ENCODE measurements at places on chromosomes 3 and 15.

DNA sequence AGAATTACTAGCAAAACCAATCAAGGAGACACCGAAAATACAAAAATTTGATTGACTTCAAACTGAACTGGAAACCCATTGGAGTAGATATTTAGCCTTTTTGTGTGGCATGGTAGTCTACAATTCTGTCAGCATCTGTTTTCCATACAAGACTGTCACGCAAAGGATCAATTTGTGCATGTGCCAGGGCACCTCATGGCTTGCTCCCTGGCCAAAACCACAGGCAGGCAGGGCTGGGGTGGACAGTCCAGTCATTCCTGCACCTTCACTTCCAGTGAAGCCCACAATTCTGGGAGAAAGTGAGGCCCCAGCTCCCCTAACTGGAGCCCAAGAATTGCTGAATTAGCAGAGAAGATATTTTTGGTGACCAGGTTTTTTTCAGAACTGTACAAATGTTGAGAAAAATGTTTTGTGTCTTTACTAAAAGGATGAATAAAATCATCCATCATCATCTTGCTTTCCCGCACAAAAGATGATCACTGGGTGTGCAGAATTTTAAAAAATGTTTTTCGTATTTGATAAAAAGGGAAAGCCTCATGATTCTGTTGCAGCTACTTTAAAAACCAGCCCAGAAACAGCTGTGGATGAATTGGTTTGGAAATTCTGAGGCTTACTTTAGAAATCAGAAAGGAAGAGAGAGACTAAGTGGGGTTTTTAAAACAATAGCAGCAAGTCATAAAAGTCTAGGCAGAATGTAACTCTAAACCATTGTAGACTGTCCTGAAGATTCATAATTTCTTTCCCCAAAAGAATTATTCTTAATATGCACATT, 86.4 kb downstream of the PCCB start:
- no peak for DNase-seq

- DNase-seq, result no peak
These were observed 635.8 kb downstream of the SQOR start for GRCh38 chr15:46270481-46271147.

GRCh38 chr15:76994971-76995945, at the start of gene PSTPIP1:
Gene PSTPIP1 (plus strand): TSS chr15:76995126. CDS start chr15:76995574, 448 bp downstream.
- DNase-seq, result peak; percentile 28

- no peak for DNase-seq
These were observed 15.0 kb downstream of the CEP152 start for GRCh38 chr15:48795901-48796300.

DNA sequence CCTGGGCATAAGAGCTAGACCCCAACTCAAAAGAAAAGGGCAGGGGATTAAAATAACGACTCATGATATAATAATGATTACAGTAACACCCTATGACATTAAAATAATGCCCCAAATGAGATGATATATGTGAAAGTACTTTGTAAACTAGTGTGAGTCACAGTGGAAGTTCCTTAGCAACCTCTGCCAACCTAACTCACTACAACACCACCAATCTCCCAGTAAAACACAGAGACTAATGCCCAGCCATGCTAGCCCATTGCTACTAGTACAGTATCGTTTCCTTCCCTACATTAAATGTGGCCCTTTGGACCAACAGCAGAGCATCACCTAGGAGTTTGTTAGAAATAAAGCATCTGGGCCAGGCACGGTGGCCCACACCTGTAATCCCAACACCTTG, 11.2 kb upstream of the ADAMTS7 start:
- no peak for DNase-seq

- no peak for DNase-seq
These were observed 67.2 kb downstream of the LRRK1 start for GRCh38 chr15:100986158-100986896.

- DNase-seq, result no peak
These were observed 53.4 kb downstream of the TPRA1 start for GRCh38 chr3:127536830-127537812.

DNA sequence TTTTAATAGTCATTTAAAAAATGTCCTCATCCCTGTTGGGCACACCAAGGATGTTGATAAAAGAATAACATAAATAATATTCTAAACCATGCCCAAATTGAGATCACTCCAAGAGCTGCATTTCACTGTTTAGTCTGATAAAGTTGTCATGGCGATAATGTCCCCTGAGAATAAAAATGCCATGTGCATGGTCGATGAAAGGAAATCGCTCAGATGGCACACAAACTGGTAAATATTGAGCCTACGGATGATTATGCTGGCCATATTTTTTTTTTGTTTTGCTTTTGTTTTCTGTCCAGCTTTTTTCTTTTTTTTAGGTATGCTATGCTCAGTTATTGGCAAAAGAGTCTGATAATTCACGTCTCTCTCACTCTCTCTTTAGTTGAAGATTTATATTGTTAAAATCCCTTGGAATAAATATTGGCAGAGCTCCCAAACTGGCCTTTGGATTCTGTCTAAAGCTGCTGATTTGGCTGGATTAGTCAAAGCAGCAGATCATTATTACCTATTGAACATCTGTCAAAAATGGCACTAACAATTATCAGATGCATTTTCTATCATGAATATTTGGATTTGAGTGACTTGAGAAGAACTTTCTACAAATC, 643.8 kb downstream of the SQOR start:
- DNase-seq, result no peak

DNA sequence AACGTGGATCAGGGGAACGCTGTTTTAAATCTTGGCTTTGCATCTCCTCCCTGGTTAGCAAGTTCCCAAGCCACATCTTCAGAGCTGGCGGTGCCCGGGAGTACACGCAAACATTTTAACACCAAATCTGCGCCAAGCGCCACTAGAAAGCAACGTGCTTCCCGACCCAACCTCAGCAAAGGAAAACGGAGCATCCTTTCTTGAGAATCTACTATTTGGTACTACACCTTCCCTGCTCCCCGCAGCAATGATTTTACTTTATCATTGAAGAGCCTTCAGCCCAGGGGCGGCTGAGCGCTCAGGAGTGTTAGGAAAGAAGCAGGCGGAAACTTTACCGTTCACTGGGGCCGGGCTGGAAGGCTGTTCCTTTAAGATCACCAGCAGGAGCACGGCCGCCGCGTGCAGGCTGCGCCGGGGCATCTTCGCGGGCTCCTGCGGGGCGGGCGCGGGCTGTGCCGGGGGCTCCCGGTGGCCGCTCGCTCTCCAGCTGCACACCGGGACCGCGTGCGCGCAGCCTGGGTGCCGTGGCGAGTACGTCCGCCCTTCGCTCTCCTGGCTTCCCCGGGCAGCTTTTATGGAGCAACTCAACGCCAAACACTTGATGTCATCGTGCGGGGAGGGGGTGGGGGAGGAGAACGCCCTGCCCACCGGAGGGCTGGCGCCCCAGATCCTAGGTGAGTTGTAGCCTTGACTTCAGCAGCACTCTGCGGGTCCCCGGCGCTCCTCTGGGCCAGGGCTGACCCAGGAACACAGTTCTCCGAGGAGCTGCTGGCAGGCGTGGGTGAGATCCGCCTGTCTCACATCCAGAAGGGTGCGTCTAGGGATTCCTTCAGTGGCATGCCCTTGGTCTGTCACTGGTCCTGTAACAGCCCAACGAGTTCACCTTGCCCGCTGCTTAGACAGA, at the start of gene CA12:
TSS of gene CA12 (minus strand) at position 546 of the 904 bp plus-strand sequence. CDS start at position 420, 126 bp downstream.
- no peak for DNase-seq

DNA sequence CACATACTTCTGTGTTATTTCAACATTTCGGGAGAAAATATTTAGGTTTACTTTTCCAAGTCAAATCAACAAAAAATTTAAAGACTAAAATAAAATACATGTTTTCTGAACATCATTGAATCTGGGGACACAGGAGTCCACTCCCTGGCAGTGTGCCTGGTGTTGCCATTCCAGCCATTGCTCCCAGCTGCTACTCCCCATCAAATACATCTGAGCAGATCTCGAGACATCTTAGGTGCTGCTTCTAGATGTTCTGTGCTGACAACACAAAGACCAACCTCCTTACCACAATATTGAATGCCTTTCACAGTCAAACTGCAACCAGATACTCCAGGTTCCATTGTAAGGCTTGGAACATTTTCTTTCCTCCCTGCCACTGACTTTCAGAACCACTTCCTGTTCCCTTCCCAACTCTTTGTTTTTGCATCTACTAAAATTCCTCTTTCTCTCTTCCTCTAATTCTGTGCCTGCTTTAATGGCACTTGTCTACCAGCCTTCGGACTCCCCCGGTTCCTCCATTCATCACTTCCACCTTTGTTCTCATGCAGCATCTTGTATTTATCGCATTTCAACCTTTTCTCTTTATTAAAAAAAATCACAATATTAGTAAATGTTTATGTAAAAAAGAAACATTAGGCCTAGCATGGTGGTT, 81.1 kb upstream of the SLC4A7 start:
- DNase-seq, result no peak

- DNase-seq, result no peak
These were observed at the start of gene ALDH1A3 for GRCh38 chr15:100879464-100880138. Gene ALDH1A3 (plus strand): TSS chr15:100879831. CDS start chr15:100879908, 77 bp downstream.

DNA sequence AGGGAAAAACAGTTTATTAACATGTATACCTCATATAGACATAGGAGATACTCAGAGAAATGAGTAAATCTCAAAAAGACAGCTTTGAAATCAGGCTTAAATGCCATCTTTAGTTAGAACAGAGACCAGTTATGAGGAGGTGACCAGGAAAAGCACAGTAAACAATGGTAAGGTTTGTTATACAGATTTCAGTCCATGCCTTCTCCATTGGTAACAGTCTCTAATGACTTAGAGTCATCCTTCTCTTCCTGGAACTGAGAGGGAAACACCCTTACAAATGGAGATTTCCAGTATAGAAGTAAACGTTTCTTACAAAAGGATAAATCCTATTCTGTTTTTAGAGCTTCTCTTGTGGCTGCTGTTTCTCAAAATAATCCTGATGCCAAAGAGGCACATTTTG, 476.3 kb upstream of the NAALADL2 start:
- DNase-seq, result no peak

GRCh38 chr3:153484842-153485241, 322.8 kb downstream of the RAP2B start:
- no peak for DNase-seq

GRCh38 chr3:36681867-36682266, 82.5 kb downstream of the DCLK3 start:
- DNase-seq, result no peak

Data from activated CD8-positive, alpha-beta memory T cell treated with anti-CD3 and anti-CD28 coated beads for 4 hours (primary cell).